ENCODE measurements at places on chromosomes 4 and X. TPM values are rescaled to one million over a fixed set of nuclear protein-coding genes. Genes with fewer than 3 reads are reported as not detected.

DNA sequence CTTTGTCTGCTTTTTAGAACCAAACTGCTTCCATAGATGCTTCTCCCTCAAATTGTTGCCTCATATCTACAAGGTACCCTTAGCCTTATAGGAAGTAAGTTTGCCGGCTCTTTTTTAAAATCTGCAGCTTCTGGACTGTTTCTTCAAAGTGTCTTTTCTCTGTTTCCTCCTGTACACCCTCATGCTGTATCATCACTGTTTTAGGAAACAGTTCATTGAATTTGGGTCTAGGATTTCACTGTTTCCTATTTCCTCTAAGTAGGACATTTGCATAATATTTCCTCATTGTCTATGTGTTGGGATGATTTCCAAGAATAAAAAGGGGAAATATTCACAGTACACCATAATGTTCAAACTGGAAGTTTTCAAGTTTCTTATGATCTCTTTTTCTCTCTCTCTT, 43.0 kb downstream of the BANK1 start:
- no peak for DNase-seq

DNA sequence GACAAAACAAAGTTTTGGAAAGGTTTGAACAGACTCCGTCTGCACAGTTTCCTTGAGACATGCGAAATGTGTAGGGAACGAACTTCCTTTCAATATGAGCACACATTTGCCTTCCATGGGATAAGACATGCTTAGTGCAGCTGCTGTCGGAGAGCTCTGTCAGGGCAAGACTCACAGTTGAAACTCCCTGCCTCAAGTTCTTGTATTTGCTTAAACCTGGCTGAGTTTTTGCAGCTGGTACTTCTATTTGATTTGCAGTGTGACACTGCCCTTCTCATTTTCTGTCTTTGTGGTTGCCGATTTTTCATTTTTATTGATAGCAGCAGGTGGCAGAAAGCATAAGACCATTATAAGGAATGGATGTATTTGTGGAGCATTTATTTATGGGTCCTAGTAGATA, 18.2 kb upstream of the RHOH start:
- DNase-seq = no peak

DNA sequence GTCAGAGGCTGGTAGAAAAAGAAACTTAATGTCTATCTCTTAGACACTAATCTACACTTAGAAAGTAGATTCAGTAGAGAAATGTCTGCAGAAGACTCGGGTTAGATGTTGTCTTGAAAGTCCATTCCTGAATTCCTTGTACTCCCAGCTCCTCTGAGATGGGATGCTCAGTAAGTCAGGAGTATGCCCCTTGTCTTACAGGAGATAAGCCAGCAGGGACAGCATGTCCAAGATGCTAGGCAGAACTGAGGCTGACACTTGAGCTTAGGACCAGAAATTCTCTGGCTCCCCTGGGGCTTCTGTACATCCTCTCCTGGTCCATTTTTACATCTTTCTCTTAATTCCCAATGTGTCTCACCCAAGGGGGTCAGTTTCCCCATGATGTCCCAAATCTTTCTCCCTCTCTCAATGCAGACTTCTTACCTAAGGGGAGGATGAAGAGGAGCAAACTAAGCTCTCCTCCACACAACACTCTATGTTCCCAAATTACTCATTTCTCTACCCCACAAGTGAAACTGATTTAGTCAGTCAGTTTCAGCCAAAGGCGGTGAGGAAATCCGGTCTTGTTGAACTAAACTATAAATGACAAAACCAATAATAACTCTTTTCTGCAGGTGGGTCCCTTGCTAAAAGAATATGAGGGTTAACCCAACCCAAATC, 558.2 kb upstream of the DIPK2B start:
- peak; percentile 39 for DNase-seq

DNA sequence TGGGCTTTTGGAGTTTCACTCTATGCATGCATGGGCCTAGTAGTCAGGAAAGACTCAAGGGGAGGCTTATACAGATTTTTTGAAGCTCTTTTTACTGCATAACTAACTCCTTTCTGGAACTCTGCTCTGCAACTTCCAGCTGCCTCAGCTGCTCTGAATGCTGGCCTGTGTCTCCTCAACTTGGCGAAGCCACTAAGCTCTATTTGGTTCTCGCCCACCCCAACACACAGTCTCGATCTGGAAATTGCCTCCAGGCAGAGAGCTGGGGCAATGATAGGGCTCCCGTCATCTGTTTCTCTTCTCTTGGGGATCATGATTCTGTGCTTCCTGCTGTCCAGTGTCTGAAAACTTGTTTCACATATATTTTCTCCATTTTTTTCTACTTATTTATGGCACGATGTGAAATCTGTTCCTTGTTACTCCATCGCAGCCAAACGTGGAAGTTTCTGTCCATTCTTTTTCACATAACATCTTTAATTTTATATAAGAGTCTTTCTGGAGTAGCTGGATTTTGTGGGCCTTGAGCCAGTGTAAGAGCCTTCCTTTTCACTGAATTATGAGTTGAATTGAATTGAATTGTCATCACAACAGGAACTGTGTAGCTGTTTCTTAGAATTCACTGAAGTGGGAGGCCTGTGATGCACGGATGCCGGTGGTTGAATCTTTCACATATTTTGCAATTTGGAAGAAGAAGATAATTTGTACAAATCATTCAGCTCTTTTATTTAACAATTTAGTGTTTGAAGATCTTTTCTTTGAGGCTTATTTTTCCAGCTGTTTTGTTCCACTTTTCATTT, 9.0 kb downstream of the ZNF275 start:
- DNase-seq = no peak

GRCh38 chr4:153126137-153126536, 78.1 kb upstream of the TRIM2 start:
- no peak for DNase-seq

DNA sequence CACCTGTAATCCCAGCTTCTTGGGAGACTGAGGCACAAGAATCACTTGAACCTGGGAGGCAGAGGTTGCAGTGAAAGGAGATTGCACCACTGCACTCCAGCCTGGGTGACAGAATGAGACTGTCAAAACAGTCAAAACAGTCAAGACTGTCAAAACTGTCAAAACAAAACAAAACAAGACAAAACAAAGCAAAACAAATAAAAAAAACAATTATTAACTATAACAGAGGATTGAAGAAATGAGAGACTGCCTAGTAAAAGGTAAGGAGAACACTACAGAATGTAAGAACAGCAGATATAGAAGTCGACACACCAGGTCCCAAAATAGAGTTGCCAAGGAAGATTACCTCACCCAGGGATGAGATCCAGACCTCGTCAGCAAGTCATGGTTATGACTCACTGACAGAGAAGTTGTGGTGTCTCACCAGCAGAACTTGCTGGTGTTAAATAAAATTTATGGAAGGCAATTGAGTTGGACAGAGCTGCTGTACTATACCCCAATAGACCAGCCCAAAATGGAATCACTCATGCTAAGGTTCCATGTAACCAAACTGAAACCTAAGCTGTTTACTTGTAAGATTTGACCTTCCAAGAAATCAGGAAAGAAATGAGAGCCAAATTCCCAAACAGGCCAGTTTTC, 32.1 kb upstream of the GK start:
- peak; percentile 86 for DNase-seq

DNA sequence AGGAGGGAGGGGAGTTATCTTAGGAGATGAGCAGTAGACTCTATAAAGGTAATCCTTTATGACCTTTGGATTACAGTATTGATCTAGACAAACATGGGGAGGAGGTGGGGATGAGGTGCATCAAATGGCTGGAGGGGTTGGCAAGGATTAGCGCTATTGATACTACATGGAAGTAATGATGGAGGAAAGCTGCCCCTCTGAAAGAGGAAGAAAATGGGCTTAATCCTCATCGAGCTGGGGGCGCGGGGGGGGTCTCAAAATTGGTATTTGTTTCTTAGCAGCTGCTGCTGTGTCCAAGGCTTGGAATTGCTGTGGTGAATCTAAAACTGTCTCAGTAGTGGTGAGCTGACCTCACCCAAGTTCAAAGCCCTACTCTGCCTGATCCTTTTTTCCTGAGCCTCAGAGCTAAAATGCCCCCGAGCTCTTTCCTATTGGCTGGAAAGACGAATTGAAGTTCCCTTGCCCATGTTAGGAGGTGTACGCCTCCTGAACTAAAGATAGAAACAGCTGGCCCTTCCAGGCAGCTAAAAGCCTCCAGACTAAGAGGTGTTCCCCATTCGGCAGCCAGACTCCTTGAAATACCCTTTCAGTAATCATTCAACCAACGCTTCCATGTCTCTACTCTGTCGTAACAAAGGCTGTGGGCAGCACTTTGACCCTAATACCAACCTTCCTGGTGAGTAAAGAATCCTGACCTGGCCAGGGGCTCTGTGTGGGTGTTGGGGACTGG, at the start of gene ITGB1BP2:
TSS of gene ITGB1BP2 (plus strand) at position 556 of the 730 bp plus-strand sequence. CDS start at position 613, 57 bp downstream.
- peak; percentile 62 for DNase-seq

DNA sequence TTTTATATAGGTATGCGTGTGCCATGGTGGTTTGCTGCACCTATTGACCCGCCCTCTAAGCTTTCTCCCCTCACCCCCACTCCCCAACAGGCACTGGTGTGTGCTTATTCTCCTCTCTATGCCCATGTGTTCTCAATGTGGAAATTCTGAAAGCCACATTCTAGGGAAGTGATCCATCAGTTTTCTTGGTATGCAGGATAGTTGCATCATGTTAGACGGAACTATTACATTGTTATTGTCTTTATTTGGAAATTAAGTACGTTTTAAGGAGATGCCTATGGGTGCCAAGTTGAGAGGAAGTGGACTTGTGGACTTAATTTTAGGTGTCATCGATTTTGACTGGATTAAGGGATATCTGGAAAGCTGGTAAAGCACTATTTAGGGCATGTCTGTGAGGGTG, 204.6 kb downstream of the RBM46 start:
- no peak for DNase-seq

DNA sequence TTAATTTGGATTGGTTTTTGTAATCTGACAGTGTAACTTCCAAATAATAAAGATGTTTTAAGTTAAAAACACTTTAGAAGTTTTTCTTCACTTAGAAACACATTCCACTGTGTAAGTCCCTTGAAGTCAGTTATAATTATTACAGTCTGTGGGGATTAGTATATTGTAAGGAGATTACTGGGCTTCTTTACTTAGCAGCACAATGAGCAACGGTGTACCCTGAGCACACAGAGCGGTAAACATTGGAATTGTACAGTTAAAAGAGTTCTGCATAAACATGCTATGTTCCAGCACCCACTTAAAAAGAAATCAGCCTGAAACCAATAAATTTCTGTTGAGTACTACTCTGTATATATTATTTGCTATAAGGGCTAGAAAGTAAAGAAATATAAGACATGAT, 44.3 kb downstream of the CCSER1 start:
- DNase-seq = no peak

DNA sequence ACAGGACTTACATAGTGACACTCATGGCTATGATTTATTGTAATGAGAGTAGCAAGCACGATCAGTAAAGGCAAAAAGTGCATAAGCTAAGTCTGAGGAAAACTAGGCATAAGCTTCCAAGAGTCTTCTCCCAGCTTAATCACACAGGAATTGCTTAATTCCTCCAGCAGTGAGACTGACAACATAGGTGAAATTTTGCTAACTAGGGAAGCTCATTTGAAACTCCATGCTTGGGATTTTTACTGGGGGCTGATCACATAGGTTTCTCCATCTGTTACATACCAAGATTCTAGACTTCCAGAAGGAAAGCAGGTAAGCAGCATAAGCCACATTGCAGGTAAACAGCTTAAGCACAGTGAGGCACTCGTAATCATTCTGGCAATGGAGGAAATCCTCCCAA, 71.8 kb upstream of the FHDC1 start:
- DNase-seq = no peak

DNA sequence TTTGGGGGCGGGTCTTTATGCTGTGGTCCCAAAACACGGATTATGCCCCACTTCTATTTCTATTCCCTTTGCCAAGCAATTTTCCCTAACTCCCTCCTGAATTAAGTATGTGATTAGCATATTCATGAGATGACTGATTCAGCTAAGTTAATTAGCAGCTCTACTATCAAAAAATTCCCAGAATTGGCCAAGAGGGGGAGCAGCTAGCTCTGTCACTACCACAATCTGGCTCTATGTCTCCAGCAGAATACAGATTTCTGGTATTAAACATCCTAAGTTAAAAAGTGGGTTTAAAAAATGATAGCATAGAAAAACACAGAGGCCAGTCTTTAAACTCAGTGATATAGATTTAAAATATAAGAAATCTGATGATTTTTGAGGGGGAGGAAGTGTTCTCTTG, 80.3 kb downstream of the GPC4 start:
- DNase-seq = no peak

DNA sequence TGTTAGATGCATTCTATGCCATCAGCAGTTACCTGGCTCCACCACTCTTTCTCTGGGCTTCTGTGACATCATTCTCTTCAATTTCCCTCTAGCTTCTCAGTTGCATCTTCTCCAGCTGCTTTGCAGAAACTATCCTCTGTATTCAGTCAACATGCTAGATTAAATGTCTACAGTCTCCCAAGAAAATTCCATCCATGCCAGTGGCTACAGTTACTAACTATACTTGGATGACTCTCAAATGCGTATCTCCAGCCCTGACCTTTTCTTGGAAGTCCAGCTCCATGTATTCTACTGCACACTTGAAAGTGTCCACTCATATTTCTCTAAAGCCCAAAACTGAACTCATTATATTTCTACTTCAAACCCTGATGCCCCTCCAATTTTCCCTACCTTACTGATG, 232.3 kb upstream of the TENM3 start:
- DNase-seq = peak; percentile 91

DNA sequence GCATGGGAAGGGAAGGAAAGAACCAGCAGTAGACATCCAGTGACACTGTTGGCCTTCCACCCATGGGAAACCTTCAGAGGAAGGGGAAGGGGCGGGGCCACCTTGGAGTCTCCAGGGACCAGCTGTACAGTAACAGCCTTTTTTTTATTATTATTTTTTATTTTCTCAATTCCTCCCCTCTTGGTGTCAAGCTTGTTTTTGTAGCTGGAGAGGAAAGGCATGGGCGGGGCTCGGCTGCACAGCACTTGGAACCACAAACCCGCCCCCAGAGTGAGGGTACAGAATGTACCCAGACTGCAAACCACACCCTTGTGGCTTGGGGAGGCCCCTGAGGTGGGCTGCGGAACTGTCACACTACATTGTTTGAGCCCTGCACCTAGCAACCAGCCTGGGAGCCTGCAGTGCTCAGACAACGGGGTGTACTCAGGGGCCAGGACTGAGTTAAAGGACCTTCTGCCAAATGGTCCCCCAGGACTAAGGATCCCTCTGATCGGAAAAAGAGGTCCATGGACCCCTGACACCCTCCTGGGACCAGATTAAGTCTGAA, 45.7 kb downstream of the PRPS1 start:
- peak; percentile 10 for DNase-seq

DNA sequence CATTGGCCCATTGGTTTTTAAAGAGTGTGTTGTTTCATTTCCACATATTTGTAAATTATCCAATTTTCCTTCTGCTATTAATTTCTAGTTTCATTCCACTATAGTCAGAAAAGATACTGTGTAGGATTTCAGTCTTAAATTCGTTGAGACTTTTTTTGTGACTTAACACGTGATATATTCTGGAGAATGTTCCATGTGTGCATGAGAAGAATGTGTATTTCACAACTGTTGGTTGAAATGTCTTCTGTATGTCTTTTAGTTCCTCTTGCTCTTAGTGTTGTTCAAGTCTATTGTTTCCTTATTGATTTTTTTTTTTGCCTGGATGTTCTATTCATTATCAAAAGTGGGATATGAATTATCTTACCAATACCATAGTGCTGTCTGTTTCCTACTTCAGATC, 606.9 kb downstream of the RPA4 start:
- no peak for DNase-seq

P2RY8 gene
- total RNA-seq = not detected

PDCL2 gene
- total RNA-seq = not detected

OTC gene
- total RNA-seq = not detected

ZDHHC15 gene
- 0.77 TPM for total RNA-seq

DGKK gene
- 0.05 TPM for total RNA-seq

PALLD gene
- total RNA-seq = 551 TPM

All from astrocyte (in vitro differentiated cells and primary cell).